ENCODE measurements at places on chromosomes 5 and 9.

GRCh38 chr5:150141544-150142184, 14.0 kb downstream of the PDGFRB start:
- DNase-seq = no peak

- DNase-seq = no peak
These were observed 79.0 kb downstream of the SMC2 start for GRCh38 chr9:104173067-104173466.

DNA sequence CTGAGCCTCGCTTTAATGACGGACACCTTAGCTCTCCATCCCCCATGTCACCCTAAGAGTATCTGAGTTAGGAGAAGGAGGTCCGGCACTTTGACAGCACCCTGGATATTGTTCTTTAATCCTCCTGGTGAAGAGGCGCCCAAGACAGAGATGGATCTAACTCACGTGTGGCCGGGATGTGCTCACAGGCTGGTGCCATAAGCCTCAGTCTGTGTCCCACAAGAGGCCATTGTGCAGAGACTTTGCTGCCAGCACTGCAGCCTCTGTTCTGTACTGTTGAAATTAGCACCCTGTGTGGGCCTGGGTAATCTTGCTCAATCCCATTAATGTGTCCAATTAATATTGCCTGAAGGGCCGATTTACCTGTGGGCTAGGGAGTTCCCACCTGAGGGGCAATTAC, 37.7 kb downstream of the NXNL2 start:
- DNase-seq = no peak

DNA sequence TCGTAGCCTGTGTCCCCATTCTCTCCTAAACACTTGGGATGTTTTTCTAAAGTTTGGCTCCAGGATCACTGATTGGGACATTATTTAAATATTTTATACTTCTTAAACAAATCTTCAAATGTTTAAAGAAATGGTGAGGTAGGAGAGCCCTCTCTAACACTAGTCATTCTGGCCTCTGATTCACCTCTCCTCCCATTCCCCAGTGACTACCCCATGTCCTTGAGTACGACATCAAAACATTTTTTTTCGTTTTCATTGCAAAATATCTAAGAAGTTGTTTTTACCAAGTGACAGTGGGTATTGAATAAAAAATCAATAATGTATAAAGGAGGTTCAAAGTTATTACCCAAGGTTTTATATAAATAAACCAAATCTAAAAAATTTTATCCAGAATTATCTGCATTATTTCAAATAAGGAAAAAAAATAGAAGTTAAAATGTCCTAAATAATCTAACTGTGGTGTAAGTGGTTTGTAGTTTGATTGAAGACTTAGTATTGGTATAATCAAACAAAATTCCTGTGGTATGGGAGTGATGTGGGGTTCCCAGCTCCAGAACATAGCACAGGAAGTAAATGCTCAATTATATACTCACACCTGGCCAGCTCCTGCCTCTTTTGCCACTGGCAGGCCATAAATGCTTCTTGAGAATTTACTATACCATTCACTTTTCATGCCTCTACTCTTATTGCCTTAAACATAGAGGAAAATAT, 51.1 kb downstream of the MAST4 start:
- DNase-seq = no peak

DNA sequence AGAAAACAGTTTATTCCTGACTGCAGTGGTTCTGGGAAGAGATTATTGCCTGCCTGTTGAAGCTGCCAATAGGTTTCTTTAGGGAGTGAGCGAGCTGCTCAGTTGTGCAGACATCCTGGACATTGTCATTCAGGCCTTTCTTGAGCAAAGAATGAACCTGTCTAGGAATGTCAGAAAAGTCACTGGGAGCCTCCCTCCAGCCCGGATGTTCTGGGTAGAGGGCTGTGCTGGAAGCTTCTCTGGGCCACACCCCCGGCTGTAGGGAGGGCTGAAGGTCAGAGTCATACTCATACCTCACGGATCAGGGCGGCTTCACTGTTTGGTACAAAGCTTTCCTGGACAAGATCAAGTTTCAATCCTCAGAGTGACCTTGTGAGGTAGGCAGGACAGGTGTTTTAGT, 33.4 kb upstream of the TBC1D2 start:
- DNase-seq = no peak

DNA sequence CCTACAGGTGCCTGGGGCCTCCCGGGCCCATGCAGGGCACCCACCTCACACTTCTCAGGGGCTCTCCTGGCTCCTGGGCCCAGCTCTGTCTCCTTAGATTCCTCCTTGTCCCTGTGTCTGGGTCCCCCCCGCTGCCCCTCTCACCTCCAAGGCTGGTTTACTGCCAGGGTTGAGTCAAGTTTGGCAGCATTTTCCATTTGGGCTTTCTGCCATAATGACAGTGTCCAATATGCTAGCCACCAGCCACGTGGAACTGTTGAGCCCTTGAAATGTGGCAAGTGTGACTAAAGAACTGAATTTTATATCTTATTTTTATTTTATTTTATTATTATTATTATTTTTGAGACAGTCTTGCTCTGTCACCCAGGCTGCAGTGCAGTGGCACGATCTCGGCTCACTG, 1.9 kb downstream of the TTC16 start:
- DNase-seq = no peak

DNA sequence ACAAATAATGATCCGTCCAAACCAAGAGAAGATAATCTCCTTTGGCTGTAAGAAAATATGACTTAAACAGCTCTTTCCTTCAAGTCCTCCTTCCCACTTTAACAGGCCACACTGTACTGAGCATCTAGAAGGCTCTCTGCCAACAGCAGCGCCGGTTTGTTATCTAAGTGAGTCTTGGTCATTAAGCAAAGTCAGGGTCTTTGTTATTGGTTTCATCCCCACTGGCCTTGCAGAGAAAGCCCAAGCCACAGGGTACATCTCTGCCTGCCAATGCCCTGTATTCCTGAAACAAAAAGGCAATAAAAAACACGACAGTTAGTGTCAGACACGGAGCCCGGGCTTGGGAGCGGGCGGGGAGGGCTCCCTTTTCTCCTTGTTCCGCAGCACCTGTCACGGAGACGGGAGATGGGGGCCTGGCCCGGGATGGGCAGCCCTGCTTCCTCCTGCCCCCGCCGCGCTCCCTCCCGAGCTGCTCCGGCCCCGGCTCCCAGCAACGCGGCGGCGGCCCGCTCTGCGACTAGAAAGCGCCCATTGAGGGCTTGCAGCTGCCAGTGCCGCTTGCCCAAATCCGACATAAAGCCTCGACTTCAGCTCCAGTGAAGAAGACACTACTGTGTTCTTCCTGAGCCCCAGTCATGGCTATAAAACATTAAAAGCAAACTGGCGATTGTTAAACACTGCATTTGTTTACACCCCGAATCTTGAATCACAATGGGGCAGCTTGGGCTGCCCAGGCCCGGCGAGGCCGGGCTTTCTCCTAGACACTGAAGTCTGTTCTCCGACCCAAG, 28.1 kb upstream of the PIK3R1 start:
- DNase-seq = no peak

GRCh38 chr5:80871541-80871961, 88.6 kb upstream of the RASGRF2 start:
- DNase-seq = no peak

DNA sequence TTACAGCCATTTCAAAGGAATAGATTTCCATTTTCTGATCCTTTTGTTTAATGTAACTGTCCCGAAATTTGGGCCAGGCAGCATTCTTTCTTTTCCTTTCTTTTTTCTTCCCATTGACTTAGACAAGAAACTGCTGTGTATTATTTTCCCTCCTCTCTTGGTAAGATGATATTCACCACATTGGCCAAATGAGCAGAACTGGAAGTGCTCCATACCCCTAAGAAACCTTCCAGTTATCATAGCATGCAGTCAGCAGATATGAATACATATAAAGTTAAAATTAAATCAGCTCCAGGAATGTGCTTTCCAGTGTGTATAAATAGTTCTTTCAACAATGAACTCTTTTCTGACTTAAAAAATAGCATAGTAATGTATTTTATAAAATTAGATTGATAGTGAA, 168.5 kb upstream of the GAS1 start:
- no peak for DNase-seq

- no peak for DNase-seq
These were observed 734.1 kb upstream of the DMAC1 start for GRCh38 chr9:8533681-8534080.

GRCh38 chr5:136036293-136036911, 7.6 kb downstream of the TGFBI start:
- no peak for DNase-seq

DNA sequence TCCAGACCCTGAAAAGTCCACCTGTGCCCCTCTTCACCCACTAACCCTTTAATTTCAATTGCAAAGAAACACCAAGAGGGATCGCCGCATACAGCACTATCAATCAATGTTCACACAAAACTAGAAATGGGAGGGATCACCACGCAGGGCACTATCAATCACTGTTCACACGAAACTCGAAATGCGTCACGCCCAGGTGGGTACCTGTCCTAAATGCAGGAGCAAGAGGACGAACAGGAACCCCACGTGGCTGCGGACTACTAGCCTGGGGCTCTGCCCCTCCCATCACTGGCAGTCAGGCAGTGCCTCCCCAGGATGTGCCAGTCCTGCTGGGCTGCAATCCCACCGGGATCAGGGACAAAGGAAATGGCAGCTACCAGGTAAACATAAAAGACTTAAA, 28.2 kb downstream of the RASGEF1C start:
- no peak for DNase-seq

GRCh38 chr5:154078272-154078671, 39.5 kb downstream of the MFAP3 start:
- no peak for DNase-seq

DNA sequence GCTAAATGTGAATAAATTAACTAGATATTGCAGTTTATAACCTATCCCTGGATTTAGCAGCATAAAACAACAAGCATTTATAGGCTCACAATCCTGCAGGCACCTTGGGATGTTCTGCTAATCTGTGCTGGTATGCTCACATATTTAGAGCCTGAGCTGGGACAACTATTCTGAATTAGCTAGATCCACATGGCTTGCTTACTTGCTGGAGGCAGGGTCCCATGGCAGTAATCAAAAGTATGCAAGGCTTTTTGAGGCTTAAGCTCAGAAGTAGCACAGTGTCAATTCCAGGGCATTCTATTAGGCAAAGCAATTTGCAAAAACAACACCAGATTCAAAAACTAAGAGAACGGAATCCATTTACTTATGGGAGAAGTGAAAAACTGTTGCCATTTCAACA, 745.0 kb upstream of the ACO1 start:
- no peak for DNase-seq

GRCh38 chr5:127101533-127101932, 28.2 kb upstream of the C5orf63 start:
- no peak for DNase-seq

- DNase-seq = no peak
These were observed 320.5 kb upstream of the CD180 start for GRCh38 chr5:67516948-67517565.

GRCh38 chr9:130263601-130264413, 1.8 kb upstream of the HMCN2 start:
- DNase-seq = no peak

DNA sequence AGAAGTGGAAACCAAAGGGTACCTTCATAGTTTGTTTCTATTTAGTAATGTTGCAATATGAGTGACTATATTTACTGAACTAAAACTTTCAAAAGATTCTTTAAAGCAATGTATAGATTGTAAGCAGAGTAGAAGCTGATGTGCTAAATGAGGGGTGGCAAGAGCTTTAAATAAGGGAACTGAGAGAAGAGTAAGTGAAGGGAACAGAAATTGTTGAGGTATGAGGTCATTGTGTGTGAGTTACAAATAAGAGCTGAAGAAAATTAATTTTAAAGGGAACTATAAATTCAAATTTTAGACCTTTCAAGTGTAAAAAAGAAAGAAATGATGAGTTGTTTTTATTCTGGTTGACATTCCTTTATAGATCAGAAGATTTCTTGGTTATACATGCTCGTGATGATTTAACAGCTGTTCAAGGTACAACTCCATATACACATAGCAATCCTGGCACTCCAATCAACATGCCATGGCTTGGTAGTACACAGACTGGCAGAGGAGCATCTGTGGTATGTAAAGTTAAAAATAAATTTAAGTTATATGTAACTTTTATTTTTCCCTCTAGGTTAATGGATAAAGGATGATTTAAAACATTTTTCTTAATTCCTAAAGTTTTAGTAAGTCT, 135.1 kb upstream of the TNFAIP8 start:
- DNase-seq = no peak

DNA sequence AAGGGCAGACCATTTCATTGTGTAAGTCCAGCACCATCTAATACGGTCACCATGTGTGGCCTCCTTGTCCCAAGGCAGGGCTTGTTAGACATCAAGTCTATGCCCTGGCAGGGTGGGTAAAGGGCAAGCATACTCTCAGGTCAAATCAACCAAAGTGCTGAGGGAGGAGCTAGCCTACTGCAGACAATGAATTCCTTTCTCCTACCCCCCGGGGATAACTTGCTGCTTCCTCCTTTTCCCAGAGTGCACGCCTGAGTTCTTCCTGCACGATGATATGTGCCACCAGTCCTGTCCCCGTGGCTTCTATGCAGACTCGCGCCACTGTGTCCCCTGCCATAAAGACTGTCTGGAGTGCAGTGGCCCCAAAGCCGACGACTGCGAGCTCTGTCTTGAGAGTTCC, 71.4 kb downstream of the RFK start:
- no peak for DNase-seq

DNA sequence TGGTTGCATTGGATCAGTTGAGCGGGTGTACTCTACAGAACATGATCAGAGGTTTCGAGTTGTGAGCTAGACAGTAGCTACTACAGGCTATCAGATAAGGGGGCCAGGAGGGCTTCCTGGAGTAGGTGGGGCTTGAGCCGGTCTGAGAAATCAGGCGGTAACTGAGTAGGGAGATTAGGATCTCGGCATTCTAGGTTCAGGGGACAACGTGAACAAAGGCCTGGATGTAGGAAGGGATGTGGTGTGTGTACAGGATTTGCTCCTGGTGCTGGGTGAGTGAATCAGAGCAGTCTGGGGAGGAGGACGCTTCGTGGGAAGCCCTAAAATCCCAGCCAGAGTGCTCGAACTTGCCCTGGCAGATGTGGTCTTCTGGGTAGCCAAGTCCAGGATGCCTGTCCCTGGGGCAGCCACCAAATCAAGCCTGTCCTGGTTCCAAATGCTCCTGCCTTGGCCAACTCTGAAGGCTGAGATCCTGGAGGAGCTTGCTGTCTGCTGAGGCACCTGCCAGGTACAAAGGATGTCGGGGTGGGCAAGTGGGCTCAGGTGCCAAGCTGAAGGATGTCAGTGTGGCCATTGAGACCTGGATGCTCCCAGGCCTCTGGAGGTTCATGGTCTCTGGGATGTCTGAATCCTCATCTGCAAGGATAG, 33.4 kb downstream of the STC2 start:
- no peak for DNase-seq

Measured in HL-60 (cell line).